ENCODE measurements at places on chromosomes 1 and 21.

DNA sequence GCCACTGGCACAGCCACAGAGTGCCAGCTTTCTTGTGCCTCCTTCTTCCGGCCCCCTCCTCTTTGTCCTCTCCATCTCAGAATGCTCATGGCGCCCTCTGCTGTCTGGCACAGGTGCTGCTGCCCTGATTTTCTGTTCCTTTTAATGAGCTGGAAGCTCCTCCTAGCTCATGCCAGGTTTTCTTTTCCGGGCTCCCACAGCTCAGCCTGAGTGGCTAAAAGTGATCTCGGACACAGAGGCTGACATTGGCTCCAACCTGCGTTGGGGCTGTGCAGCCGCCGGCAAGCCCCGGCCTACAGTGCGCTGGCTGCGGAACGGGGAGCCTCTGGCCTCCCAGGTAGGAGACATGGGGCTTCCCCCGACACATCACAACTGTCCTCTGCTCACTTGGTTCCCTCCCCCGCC, 18.7 kb downstream of the CNTN2 start:
- DNase-seq, result peak; percentile 52

- DNase-seq, result no peak
These were observed 17.2 kb downstream of the LGALS8 start for GRCh38 chr1:236540813-236541465.

GRCh38 chr1:222554177-222554576, 6.3 kb upstream of the HHIPL2 start:
- no peak for DNase-seq

DNA sequence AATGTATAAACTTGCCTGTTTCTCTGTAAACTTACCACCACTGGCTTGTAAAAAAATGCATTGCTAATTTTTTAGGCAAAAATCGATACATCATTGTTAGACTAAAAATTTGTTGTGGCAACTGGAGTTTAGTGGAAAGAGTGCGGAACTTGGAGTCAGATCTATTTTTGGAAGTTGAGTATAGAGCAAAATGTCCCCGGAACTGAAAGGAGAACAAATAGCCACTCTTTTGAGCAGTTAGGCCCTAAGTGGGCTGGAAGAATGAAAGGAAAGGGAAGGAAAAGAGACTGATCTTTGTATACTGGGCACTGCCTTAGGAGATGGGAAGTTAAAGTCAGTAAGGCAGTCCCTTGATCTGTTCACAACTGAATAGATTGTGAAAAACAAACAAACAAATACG, 30.2 kb downstream of the OPTC start:
- no peak for DNase-seq

GRCh38 chr1:93699503-93700168, 18.0 kb upstream of the BCAR3 start:
- no peak for DNase-seq
